ENCODE measurements at places on chromosomes 13 and 19.

GRCh38 chr19:54207676-54207982 lies 7.0 kb downstream of the RPS9 start:
- no peak for DNase-seq

DNA sequence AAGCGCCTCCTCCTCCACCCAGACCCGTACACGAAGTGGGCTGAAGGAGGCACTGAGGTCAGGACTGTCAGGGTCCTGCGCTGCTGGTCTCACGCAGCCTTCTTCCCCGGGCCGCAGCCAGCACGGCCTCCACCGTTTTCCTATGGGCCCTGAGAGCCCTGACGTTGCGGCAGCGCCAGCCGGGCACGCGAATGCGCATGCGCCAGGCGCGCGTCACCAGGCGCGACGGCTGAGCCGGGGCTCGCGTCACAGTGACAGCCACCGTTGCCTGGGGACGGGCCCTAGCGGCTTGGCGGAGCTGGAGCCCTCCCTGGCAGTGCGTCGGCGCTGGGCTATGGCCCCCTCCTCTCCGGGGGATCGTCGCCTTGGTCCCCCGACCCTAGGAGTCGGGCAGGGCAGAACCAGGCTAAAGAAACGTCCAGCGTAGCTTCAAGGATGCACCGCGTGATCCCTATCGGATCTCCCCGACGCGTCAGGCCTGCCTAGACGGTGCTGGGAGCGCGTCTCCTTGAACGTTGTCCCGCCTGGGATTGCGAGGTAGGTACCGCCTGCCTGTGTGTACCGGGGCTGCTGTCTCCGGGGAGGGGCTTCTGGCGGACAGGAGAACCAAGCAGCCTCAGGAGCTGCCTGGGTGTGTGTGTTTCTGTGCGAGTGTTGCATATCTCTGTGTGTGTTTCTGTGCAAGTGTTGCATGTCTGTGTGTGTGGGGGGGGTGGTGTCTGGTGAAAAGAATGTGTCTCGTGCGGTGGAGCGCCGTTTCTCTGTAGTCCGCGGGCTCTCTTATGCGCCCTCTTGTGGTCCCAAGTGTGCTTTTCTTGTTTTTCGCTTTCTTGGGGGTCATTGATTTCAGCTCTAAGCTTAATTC lies 43.2 kb downstream of the ZNF571 start:
- no peak for DNase-seq

DNA sequence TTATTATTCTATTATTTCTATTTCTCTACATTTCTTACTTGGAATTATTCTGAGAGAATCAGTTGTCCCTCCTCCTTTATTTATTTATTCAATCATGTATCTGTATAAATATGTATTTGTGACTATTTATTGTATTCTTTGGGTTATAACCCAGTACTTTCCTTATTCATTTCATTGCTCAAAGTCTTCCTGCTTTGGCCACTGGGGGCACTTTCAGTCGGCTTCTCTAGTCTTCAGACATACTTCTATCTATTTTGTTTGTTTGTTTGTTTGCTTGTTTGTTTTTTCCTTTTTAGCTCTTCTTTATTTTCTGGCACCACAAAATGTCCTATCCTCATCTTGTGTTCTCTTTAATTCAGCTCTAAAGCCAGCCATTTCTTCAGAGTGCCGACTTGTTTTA lies 260.4 kb downstream of the NALCN start:
- no peak for DNase-seq

DNA sequence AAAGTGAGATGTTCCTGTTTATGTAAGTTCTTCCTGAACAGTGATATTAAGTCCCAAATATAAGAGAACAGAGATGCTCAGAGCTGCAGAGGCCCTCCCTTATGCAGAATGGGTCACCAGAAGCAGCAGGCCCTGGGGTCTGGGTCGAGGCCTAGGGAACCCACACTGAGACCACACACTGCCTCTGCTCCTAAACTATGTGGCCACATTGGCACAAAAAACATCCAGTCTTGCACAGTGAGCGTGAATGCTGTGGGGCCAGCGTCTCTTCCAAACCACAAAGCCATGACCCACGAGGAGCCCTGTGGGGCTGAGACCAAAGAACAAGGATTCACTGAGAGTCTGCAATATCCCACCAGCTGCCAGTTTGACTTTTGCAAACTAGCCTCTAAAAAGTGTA lies 23.6 kb downstream of the PROZ start:
- no peak for DNase-seq

DNA sequence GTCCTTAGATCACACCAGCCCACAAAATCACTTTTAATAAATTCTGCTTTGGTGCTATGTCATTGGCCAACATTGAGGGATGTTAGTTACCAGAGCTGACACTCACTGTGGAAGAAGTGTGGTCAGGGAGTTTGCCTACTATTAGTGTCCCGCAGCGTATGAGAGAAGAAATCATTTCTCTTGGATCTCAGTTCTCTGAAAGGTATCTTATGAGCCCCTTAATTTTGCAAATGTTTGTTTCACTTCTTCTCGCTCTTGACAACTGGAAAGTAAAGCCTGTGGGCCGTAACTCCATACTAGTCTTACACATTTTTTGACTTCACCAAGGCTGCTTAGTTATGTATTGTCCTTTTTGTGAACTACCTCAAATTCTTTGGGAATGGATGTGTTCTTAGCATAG lies 80.9 kb downstream of the FLT1 start:
- no peak for DNase-seq

- no peak for DNase-seq
Observed at GRCh38 chr19:10036601-10037071, 23.4 kb downstream of the RDH8 start.

GRCh38 chr19:13044231-13044836 lies 49.1 kb downstream of the NFIX start:
- DNase-seq: no peak

DNA sequence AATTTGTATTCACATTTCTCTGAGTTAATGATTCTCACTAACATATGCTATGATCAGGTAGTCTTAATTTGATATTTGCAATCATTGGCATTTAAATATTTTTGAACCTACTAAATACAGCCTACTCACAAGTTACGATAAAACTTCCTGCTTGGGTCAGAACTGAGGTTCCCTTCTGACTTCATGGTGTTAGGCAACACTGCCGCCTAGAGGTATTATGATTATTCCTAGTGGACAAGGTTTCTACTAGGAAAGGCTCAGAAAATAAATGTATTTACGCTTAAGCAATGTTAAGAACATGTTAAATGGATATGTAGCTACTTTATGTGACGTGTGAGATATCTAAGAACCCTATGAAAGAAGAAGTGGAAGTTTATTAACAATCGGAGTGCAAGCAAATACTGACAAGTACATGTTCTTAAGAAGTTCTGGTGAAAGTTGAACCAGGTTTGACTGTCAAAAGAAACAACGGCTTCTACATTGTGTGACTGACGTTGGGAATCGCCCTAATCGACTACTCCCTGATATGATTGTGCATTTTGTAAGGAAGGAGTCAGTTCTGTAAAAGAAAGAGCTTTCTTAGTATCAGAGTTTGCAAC lies 1395.8 kb downstream of the SLITRK5 start:
- DNase-seq: peak; percentile 89

DNA sequence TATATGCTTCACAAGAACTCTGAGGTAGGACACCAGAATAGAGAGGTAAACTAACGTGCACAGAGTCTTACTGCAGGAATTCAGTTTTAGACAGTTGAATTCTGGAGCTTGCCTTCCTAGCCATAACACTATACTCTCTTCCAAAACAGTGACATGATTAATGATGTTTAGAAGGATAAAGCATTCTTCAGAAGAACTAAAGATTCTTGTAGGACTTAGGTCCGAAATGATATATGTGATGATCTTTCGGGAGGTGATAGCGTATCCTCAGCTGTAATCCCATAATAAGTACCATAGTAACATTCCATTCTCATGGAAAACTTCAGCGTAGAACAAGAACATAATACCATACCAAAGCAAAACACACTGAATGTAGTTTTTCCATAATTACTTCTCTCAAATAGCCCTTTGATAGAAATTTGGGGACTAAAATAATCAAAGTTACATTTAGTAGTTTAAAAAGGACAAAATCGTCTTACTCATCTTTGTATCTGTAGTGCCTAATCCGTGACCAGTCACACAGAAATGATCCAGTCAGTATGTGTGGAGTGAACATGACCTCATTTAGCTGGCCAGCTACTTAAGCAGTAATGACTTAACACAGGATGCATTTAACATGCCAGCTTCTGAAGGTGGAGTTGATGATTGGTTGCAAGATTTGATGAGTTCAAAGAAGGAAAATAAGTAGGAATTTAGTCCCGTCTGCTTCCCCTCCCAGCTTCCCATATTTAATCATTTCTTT lies 38.4 kb downstream of the PIBF1 start:
- DNase-seq: no peak

- no peak for DNase-seq
Observed at GRCh38 chr13:100438059-100438788, 150.4 kb downstream of the GGACT start.

- DNase-seq: no peak
Observed at GRCh38 chr13:82962397-82962796, 919.9 kb downstream of the SLITRK1 start.

All from NCI-H526 (cell line).